ENCODE measurements at places on chromosomes 7 and 10.
A peak's percentile ranks its signal among the peaks of the same experiment; 100 is the strongest.

- DNase-seq, result no peak
Measured at GRCh38 chr7:94247970-94248369, 146.7 kb upstream of the COL1A2 start.

- no peak for DNase-seq
Measured at GRCh38 chr7:50558294-50559053, 6.7 kb downstream of the DDC start.

DNA sequence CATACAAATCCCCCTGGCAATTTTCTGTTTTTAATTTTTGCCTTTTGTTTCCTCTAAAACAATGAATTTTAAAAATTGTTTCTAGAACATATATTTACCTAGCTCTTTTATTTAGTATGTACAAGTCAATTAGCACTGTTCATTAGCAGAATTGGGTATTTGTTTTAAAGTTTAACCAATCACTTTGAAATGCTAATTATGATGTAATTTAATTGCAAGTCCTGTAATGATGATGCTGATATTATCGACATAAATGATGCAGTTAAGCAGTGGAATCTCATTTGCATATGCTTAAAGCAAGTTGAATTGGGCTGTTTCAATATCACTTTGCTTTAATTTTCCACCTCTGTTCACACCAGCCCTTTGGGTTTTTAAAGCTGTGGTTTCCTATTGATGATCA, 2.7 kb downstream of the FOXP2 start:
- no peak for DNase-seq

GRCh38 chr7:88735920-88736319, 23.6 kb upstream of the ZNF804B start:
- DNase-seq, result no peak

DNA sequence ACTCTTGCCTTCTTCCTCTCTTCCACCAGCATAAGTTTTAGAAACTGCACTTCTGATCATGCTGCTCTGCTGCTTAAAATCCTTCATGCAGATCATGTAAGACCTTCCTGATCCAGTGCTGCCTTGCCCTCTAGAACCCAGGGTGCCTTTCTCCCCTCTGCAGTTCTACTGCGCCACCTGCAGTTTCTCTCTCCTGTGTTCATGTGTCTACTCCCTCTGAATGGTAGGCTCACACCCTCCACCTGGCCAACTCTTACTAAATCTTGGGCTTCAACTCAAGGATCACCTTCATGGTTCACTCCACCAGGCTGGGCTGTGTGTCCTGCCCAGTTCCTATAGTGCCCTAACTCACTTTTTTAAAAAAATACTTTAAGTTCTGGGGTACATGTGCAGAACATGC, 174.6 kb upstream of the ITGB1 start:
- DNase-seq, result peak; percentile 52

- no peak for DNase-seq
Measured at GRCh38 chr10:110597476-110597875, 30.0 kb downstream of the SMC3 start.

- DNase-seq, result no peak
Measured at GRCh38 chr7:155193716-155194115, 104.0 kb upstream of the INSIG1 start.

GRCh38 chr7:79494046-79494445, 40.6 kb upstream of the MAGI2 start:
- DNase-seq, result no peak

- no peak for DNase-seq
Measured at GRCh38 chr7:122055073-122055472, 89.0 kb downstream of the AASS start.

- no peak for DNase-seq
Measured at GRCh38 chr7:21624320-21624719, 81.5 kb downstream of the DNAH11 start.

- DNase-seq, result no peak
Measured at GRCh38 chr7:78080241-78080640, 281.7 kb downstream of the PHTF2 start.

GRCh38 chr7:28356619-28357018, 55.7 kb upstream of the CREB5 start:
- no peak for DNase-seq

DNA sequence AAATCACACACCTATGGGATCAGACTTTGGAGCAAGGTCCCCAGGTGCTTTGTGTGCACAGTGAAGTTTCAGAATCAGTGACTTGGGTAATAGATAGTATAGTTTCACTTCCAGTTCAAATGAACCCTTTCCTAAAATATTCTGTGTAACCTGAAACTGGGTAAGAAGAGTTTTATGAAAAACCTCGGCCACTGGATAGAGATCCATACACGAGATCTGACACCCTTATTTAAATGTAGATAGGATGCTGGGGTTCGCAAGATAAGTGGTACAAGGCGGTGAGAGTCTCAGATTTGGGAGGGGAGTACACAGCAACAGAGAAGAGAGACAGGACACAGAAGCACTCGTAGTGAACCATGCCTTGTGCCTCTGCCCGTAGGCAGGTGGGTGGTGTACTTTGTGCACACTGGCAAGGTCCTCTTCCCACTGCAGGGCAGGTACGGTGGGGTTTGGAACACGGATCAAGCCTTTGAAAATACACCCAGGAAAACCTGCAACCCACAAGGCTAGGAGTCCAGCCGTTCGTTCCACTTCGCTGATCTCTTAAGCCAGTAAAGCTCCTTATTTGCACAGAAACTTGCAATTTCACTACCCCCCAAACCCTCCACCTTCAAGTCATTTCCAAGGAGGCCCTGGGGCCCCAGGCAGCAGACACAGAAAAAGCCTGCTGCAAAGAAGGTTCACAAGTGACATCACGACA, 162.8 kb downstream of the USP6NL start:
- DNase-seq, result no peak

DNA sequence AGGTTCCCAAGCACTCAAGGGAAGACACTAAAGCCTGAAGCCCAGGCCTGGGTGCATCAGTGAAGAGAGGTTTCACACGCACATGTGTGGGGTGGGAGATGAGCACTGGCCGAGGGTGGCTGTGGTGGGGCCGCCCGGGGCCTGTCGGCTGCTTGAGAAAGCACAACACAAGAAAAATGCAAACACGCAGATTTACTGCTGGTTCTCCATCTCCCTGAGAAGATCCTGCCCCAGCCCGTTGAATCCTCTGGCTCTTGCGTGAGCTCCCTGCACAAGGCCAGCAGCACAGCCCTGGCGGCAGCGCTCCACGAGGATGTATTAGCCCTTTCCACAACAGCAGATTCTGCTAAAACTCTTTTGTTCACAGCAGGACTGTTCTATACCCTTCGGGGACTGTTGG, 6.2 kb downstream of the ZNF511 start:
- no peak for DNase-seq

DNA sequence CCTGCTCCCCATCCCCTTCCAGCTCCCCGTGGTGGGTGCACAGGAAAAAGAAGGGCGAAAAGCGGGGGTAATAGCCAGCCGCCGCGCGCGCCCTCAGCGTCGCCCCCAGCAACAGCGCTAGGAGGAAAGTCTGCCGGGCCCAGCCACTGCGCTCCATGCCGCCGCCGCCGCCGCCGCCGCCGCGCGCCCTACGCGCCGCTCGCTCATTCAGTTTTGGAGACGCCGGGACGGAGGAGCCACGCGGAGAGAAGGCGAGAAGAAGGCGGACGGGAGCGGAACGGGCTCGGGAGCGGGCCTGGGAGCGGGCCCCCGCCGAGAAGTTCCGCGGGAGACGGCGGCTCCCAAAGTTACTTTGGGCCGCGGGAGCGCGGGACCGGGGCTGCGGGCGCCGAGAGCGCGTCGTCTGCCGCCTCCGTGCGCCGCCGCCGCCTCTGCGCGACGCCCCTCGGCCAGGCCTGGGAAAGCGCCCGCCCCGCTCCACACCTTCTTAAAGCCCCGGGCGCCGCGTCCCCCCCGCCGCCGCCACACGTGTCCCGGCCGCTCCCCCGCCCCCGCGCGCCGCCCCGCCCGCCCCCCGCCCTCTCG, at the start of gene RELN:
Gene RELN (minus strand): TSS at position 459 of the 585 bp plus-strand sequence. CDS start 302 bp downstream, at position 157.
- no peak for DNase-seq

DNA sequence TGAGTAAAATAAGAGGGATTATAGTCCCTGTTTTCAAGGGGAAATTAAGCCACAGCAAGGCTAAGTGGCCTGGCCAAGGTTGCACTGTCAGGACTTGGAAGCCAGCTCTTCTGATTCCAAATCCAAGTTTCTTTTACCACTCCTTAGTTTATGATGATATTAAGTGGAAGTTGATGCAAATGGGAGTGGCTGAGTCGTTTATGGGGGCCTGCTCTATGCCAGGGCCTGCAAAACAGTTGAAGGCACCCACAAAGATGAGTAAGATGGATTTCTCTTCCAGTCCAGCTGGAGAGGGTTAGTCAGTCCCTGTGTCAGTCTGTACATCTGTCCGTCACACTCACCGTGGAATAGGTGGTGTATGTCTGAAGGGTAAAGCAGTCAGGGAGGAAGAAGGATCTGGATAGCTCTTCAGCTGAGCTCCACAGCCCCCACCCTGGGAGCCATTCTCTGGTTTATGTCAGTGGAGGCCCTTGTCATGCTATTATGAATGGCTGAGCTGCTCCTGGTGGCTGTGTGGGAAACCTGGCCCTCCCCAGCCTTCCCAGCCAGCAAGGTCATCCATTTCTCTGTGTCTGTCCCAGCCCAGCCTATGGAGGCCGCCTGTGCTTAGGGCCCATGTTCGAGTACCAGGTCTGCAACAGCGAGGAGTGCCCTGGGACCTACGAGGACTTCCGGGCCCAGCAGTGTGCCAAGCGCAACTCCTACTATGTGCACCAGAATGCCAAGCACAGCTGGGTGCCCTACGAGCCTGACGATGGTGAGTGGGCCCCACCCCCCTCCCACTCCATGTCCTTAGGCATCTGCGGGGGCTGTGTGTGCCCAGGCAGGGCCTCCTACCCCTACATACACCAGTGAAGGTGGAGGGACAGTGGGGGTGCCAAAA, 44.5 kb downstream of the TBATA start:
- no peak for DNase-seq

GRCh38 chr7:24779283-24779655, 22.0 kb upstream of the GSDME start:
- no peak for DNase-seq

DNA sequence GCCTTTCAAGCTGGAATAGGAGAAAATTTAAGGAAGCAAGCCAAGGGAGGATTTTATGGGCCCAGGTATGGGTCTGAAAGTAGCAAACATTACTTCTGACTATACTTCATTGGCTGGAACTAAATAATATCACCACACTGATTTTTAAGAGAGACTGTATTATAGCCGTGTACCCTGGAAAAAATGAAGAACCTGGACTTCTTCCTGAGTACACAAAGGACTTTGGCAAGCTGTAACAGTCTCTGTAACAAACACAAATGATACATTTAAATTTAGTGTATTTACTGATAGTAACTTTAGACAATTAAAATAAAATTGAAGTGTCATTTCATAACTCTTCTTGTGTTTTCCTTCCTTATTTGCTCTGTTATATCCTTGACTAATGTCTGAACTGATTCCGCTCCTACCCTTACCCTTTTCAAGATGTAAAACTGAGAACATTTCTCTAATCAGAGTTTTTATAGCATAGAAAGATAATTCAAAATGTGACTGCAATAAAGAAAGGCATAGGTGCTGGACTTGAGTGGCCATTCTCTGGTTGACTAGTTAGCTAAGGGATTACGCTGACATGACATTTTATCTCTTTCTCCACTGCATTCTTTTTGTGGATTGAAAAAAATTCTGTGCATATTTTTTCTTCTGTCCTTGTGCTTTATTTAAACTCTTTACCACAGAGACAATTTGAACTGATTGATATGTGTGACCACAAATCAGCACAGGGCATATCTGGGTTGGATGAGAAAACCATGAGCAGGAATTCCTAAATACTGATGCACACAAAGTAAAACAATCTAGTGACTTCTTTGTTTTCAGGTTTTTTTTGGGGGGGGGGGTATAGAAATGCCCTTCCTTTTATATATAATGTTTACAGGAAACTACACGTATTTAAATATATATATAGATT, 349.7 kb downstream of the MDFIC start:
- DNase-seq, result no peak

- no peak for DNase-seq
Measured at GRCh38 chr10:132162590-132163277, 24.0 kb upstream of the DPYSL4 start.

All from activated CD4-positive, alpha-beta T cell treated with anti-CD3 and anti-CD28 coated beads, Interleukin-2, amount 10 ng/mL, durations not matched to agents 7 days and 5 days (primary cell).